Cardiac muscle cell (in vitro differentiated cells and primary cell): ENCODE measurements at places on chromosomes 1 and 21. TPM values are rescaled to one million over a fixed set of nuclear protein-coding genes. Genes with fewer than 3 reads are reported as not detected.

GRCh38 chr1:91777196-91777595, 108.8 kb downstream of the TGFBR3 start:
- DNase-seq = no peak

The ITLN1 gene
- 0.21 TPM in 1 of 2 replicates, not detected in the other for total RNA-seq

- peak; percentile 64 for DNase-seq
These were observed 25.6 kb downstream of the S100A10 start for GRCh38 chr1:151968058-151968457.

The TAS1R3 gene
- total RNA-seq = 0.81 and 1.1 TPM in 2 replicates

DNA sequence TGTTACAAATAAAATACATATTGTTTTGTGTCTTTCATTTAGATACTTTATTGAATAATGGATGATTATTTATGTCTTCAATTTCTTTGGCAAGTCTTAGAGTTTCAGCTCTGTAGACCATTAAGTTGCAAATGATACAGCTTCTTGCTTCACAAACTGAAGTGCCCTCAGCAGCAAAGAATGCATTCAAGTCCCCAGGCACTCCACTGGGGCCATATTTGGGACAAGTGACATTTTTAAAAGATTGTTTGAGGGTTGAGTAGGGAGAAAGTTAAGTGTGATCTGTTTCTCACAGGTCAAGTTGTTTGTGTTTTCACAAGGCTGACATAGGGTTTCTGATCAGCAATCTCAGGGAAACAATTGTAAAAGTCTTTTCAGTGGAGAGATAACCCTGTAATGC, 400.7 kb downstream of the PLA2G4A start:
- DNase-seq = no peak

DNA sequence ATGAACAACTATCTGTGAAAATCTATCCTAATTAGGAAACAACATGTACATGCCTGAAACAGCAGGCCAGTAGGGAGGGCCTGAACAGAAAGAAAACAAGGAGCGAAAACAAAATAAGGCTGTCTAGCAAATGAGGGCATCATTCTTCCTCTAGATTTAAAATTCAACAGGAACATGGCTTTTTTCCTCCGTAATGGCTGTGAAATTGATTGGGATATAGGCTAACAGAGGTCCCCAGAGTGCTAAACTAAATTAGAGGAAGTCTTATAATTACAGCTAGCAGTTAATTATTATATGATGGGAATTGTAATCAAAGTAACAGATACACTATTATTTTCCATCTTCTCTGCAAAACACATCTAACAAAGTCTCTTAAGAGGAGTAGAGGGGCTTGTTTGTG, 51.7 kb upstream of the TIAM1 start:
- no peak for DNase-seq

The TACSTD2 gene
- total RNA-seq = not detected in 2 replicates

DNA sequence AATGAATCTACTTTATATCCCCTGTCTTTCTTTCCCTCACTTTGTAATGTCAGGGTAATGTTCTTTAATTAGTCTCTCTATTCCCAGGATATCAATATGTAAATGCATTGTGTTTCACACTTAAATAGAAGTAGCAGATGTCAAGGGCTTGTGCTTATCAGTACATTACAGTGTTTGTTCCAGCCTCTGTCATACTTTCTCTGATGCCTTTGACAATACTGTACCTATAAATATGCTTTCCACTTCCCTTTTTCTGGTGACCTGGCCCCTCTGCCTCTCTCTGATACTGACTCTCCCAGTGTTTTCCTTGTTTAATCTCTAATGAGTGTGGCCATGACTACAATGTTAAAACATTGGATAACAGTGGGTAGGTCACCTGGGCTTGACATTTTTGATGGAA, 862.0 kb upstream of the NEGR1 start:
- DNase-seq = no peak

- DNase-seq = peak; percentile 60
These were observed 32.1 kb downstream of the EXTL2 start for GRCh38 chr1:100862591-100862990.

DNA sequence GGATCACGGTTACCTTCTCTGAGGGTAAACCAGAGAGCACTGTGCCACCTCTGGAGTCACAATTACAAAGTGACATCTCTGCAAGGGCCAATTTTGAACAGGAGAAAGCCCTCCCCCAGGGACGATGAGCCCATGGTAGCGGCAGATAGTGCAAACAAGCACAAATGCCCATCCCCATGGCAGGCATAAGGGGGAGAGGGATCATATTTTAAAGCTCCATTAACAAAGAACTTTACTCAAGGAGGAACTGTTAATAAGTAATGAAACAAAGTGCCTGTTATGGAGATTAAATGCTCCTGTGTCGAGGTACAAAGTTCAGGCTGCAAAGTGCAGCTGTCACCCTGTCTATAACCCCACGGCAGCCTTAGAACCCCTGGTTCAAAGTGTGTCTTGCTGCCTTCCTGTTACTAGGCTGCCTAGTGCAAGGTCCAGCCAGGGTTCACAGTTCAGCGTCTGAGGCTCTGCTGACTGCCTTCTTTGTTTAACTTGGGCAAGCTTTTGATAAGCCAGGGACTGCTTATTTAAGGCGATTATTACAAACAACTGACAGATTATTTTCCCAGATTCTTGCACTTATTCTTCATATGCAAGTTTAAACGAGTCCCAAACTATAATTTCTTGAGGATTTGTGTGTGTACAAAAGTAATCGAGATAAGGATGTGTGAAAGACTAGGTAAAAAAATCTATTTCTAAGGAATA, 75.7 kb upstream of the NRIP1 start:
- DNase-seq = peak; percentile 15

GRCh38 chr1:35202048-35202719, 9.2 kb upstream of the SFPQ start:
- DNase-seq = peak; percentile 89

The KIF17 gene
- 1.9 and 15.0 TPM in 2 replicates for total RNA-seq

DNA sequence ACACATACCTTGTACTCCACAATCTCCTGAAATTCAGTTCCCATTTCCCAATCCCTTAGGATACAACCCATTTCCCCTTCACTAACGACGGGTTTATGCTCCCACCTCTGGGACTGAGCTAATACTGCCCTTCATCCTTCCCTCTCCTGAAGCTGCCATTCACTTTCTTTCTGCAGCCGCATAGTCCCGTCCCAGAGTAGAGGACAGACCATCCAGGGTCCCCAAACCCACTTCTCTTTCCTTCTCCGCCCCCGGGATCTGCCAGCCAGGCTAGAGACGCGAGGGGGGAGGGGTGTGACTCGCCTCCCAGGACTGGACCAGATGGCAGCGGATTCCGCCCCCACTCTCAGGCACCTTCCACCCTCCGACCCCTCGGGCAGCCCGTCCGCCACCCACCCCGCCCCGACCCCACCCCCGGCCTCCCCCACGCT, 679 bp downstream of the ABL2 start:
- DNase-seq = peak; percentile 72

The PRKACB gene
- 17.5 and 21.2 TPM in 2 replicates for total RNA-seq

DNA sequence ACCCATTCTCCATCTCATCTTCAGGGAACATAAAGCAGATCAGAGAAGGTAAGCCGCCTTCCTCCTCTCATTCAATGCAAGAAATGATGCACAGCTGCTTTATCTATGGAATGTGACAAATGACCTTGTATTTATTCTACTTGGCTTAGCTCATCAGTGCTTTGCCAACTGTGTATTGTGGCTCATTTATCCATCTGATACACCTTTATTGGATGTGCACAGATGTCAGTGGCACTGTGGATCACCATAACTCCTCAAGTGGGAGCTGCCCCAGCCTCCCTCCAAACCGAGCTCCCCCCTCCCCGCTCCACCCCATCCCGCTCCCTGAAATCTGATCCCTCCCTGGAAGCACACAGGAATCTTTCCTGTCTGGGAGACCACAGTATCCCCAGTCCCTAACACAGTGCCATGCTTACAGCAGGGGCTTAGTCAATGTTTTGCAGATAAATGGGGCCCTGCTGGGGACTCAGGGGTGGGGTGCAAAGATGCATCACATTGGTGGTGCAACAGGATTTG, 156.0 kb upstream of the RAB4A start:
- peak; percentile 25 for DNase-seq

The PGLYRP4 gene
- total RNA-seq = not detected in 2 replicates

- DNase-seq = no peak
These were observed 78.2 kb downstream of the NAV1 start for GRCh38 chr1:201617157-201617556.

- DNase-seq = no peak
These were observed 220.9 kb upstream of the KCNK2 start for GRCh38 chr1:214861615-214862014.

- DNase-seq = peak; percentile 83
These were observed 1.2 kb upstream of the KIRREL1 start for GRCh38 chr1:157992031-157992832.

GRCh38 chr1:20259646-20260045, 31.0 kb upstream of the VWA5B1 start:
- no peak for DNase-seq

GRCh38 chr1:8879922-8880676, 1.6 kb upstream of the ENO1 start:
- no peak for DNase-seq

DNA sequence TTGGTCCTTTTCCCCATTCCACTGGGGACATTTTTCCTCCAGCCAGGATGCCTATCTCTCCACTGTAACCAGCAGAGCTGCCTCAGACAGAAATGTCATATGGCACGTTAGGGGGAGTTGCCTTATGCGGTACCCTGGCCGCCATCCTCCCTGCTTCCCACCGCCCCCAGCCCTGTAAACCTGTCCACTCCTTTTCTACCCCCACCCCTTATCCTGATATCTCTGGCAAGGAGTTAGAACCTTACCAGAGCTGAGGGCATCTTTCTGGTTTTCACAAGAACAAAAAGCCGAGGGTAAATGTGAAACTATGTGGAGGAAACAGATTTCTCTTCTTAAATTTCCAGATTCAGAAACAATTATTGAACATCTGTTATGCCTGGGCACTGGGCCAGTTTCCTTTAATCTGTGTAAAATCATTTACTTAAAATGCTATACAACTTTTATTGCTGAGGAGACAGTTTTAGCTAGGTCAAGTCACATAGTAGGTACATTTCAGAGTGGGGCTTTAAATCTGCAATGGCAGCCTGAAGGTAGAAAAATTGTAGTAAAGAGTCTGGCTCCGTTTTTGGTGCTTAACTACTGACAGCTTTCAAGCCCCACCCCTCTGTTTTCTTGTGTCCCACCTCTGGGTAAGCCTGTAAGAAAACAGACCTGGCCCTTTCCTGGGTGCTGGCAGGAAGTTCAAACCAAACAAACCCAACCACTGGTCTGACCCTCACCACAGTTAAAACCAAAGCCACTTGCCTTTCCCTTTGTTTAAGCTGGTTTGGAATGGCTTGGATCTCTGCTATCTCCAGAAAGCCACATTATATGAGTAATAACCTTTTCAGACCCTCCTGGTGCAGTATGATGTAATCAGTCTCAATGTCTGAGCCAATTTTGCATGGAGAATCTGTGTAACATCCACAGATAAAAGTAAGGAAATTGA, 319.0 kb downstream of the HHAT start:
- DNase-seq = peak; percentile 70

- DNase-seq = no peak
These were observed 52.4 kb upstream of the TMEM51 start for GRCh38 chr1:15100880-15101760.

The CYP4X1 gene
- total RNA-seq = 0.15 and 0.42 TPM in 2 replicates

- DNase-seq = no peak
These were observed 111.6 kb downstream of the ADGRL2 start for GRCh38 chr1:81912383-81912782.

DNA sequence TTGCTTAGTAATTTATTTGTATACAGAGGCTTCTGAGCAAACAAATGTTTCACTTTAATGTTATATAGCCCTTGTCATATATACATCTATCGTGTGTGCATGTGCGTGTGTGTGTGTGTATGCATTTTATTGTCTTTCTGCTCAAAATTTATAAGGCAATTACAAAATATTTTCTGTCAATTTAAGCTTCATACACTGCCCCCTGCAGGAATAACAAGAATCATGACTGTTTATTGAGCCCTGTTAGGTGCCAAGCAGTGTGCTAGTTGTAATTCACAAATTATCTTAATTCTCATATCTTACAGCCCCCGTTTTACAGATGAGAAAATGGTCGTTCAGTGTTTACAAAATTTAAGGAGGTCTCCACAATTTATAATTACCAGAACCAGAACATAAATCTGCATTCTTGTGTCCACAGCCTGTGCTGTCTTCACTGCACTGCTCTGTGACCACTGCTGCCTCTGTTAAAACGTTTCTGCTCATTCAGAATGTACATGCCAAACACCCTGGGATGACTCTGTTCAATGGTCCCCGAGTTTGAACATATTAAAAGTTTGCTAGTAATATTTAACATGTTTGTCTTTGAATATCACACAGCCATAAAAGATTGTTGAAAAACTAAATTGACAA, 181.3 kb downstream of the ATP6V1G3 start:
- DNase-seq = no peak

The SPATA1 gene
- 1.2 and 2.1 TPM in 2 replicates for total RNA-seq
